ENCODE measurements at places on chromosomes 3 and 15. TPM values are rescaled to one million over a fixed set of nuclear protein-coding genes. Genes with fewer than 3 reads are reported as not detected.

KBTBD8 gene
- 1.5 TPM for polyA plus RNA-seq

CD80 gene
- 0.14 TPM for polyA plus RNA-seq

FLNB gene
- 172 TPM for polyA plus RNA-seq

GMNC gene
- 4.2 TPM for polyA plus RNA-seq

ARHGEF26 gene
- 17.3 TPM for polyA plus RNA-seq

DNA sequence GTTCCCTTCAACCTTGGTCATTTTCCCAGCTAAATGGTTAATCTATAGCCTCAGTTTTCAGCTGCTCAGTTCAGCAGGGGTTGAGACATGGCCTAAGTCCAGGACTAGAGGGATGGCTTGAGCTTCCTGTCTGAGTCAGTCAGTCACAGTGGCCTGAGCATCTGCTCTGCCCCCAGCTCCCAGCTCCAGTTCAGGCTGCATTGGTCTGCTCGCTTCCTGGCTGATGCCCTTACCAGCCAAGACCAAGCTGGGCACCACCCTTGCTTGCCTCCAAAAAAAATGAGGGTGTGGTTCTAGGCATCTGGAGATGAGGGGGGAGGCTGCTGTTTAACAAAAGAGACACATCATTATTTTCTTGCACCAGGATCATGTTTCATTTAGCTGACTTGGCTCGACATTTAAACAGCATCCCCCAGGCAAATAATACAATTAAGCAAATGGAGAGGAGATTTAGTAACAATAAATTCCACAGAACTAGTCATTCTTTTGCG, 70.7 kb downstream of the WNT5A start:
- no peak for DNase-seq

DNA sequence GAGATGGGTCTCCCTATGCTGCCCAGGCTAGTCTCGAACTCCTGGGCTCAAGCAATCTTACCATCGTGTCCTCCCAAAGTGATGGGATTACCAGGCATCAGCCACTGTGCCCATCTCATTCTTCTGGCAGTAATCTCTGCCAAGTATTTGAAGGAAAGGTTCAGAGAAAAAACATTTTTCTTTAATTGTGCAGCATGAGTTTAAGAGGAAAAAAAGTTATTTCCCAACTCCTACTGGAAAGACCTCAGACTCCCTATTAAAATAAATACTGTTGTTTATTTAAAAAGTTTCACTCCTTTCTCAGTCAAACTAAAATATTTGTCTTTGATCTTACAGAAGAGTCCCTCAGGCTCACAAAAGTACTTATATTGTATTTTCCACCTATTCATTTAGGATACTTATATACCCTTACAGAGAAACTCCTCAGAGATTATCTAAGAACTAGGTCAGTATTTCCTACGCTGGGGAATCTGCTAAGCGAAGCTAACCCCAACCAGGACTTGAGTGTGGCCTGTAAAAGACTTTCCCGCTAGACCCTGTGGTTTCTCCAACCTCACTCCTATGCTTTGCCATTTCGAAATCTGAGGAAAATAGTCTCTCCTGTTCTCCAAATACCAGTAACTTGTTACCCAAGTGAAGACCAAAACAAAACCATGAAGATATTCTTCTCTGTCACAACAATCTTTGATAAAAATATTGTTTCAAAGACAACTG, 28.7 kb downstream of the WWTR1 start:
- no peak for DNase-seq

DNA sequence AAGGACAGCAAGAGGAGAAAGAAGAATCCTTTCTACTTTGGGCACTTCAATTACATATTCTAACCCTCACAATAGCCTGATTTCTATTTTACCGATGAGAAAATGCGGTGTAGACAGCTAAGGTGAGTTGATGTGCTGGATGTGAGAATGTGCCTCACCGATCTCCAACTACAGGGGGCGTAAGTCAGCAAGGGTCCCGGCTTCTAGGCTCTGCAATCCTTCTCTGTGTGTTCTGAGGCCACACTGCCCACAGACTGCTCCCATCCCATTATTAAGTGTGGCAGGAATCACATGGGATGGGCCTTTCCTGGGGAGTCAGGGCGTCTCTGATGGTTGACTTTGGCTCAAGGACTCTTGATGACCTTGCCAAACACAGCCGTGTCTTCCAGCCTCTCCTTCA, 23.6 kb upstream of the RPL35A start:
- DNase-seq, result no peak

DNA sequence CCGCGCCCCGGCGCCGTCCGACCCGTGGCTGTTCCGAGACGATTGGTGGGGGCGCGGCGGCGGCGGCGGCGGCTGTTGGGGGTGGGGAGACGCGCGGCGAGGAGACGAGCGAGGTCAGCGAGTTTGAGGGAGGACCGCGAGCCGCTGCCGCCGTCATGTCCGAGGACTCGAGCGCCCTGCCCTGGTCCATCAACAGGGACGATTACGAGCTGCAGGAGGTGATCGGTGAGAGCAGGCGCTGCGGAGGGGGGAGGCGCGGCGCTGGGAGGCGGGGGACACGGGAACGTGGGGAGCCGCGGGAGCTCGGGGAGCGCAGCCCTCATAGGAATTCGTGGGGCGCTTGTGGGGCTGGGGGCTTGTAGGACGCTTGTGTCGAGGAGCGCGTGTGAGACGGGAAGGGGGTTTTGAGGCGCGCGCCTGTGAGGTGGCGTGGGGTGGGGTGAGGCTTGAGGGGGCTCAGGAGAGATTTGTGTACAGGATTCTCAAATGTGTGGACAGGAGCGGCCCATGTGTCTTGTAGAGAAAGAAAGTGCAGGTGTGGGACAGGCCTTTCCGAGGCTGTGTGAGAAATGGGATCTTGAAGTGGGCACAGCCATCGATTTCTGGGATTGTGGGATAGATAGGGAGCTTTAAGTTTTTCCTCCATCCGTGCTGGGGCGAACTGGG, 518 bp downstream of the OXSR1 start:
- no peak for DNase-seq

DNA sequence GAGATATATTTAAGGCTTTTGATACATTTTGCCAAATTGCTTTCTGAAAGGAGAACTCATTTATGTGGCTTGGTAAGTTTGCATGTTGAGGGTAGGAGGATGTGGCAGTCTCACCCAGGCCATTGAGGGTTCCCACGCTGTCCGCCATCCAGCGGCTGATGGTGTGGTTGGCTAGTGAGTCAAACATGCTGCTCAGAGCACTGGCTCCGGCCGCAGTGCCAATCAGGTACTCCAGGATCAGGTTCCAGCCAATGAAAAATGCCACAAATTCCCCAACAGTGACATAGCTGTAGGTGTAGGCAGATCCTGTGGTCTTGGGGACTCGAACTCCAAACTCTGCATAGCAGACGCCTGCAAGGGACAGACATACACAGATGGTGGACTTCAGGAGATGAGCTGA, 82.3 kb downstream of the CLDN11 start:
- no peak for DNase-seq

- DNase-seq, result no peak
Measured at GRCh38 chr15:80760960-80761359, 18.2 kb upstream of the CEMIP start.

GRCh38 chr3:138332472-138333073, 2.9 kb upstream of the NME9 start:
- no peak for DNase-seq

All from right renal pelvis (tissue), 4 donors.